Right lung (tissue), 10 donors: ENCODE measurements at places on chromosomes 1 and 21. TPM values are rescaled to one million over a fixed set of nuclear protein-coding genes. Genes with fewer than 3 reads are reported as not detected.

The C1orf105 gene
- polyA plus RNA-seq: 0.39 TPM

The S100A9 gene
- 17.9 TPM for polyA plus RNA-seq

The AADACL3 gene
- polyA plus RNA-seq: not detected

The OR2L8 gene
- not detected for polyA plus RNA-seq

The LCE3A gene
- not detected for polyA plus RNA-seq

The ANGPTL3 gene
- 0.56 TPM for polyA plus RNA-seq

The ICOSLG gene
- 3.0 TPM for polyA plus RNA-seq

The GJA4 gene
- 36.9 TPM for polyA plus RNA-seq

The ZSWIM5 gene
- 5.4 TPM for polyA plus RNA-seq

The STPG1 gene
- 7.4 TPM for polyA plus RNA-seq

The FBLIM1 gene
- 72.9 TPM for polyA plus RNA-seq

The SLAMF6 gene
- 0.24 TPM for polyA plus RNA-seq

The OR2AK2 gene
- not detected for polyA plus RNA-seq

The PCAT6 gene
- polyA plus RNA-seq: 2.5 TPM

The CPT2 gene
- polyA plus RNA-seq: 16.5 TPM

The TMEM59 gene
- 257 TPM for polyA plus RNA-seq

The TTC4 gene
- 35.2 TPM for polyA plus RNA-seq

The LYPLAL1 gene
- 63.9 TPM for polyA plus RNA-seq

The TTC22 gene
- 4.9 TPM for polyA plus RNA-seq

The NHLH1 gene
- 0.13 TPM for polyA plus RNA-seq

The LCE6A gene
- polyA plus RNA-seq: not detected

The FYB2 gene
- 0.29 TPM for polyA plus RNA-seq

The GBP5 gene
- polyA plus RNA-seq: 1.5 TPM

The KIF17 gene
- polyA plus RNA-seq: 5.5 TPM

The SLC6A9 gene
- 17.1 TPM for polyA plus RNA-seq

The GJA8 gene
- not detected for polyA plus RNA-seq

The PTGS2 gene
- polyA plus RNA-seq: 3.9 TPM

The REN gene
- 0.21 TPM for polyA plus RNA-seq

The RIPPLY3 gene
- 2.9 TPM for polyA plus RNA-seq

The OR2T29 gene
- polyA plus RNA-seq: not detected

The AJAP1 gene
- polyA plus RNA-seq: 0.18 TPM

The DOCK7 gene
- 47.1 TPM for polyA plus RNA-seq

The GUCA2B gene
- not detected for polyA plus RNA-seq
